Stimulated activated naive B cell treated with anti-CD40 and anti-IgM and Interleukin-4, amounts not matched to agents 10 μg/mL and 1 μg/mL and 100 μg/mL, for 72 hours (primary cell): ENCODE measurements at places on chromosomes 1 and 21.

- DNase-seq, result no peak
Measured at GRCh38 chr1:11448373-11449099, 30.4 kb upstream of the DISP3 start.

- peak; percentile 41 for DNase-seq
Measured at GRCh38 chr21:44485254-44485793, 30.0 kb downstream of the LRRC3 start.

DNA sequence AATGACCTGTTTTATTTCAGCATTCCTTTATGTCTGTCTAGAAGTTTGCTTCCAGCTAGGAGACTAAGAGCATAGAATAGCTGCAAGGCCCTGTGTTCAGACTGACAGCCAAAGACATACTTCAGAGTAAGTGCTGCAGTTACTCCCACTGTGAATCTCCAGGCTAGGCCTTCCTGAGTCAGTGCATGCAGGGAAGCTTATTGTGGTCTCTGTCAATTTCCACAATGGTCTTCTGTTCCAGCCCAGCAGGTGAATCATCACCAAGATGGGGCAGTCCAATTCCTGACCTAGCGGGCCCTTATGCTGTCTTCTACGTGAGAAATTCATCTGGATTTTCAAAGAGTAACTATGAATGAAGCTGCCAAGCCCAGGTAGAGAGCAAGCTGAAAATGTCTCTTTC, 146.3 kb upstream of the C8B start:
- DNase-seq, result no peak

DNA sequence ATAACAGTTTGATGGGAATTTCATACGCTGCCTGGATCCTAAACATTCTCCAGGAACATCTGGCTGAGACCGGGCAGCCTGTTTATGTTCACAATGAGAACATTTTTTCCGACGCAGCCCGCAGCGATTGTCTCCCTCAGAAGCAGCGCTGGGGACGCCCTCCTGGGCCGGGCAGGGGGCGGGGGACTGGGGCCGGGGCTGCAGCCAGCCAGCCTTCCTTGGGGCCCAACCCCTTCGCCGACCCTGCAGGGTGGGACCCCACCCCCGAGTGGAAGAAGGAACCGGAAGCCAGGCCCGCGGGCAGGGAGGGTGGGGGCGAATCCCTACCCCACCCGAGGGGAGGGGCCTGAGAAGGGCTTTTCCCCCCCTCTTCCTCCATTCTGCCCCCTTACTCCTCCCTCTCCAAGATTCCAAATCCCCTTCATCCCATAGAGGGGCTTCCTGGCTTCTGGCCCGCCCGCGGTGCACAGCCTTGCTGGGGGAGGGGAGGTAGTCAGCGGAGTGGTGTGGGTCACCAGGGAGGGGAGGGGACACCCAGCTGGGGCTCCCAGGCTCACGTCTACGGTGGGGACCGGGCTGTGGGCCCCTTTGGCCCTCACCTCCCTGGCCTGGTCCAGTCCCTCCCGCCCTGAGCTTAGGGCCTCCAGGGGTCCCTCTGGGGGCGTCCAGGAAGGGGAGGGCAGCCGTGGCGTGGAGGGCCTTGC, 60.6 kb downstream of the WNT9A start:
- DNase-seq, result no peak

DNA sequence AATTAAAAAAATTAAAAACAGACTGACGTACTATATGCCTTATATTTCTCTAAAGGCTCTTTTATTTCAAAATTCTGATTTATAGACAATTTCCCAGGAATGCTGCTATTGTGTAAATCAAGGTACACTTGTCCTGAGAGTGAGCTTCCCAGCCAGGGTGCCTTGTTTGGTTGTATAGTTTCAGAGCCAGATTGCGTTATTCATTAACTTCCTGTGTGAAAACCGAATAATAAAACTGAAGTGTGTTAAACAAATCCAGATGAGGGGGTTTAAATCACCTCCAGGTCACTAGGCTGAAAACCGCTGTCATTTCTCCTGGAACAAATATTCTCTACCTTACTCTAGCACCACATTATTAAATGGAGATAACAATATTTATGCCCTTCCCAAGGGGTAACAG, 68.7 kb downstream of the LMX1A start:
- DNase-seq, result no peak

GRCh38 chr21:35417762-35418161, 368.7 kb upstream of the RUNX1 start:
- no peak for DNase-seq

DNA sequence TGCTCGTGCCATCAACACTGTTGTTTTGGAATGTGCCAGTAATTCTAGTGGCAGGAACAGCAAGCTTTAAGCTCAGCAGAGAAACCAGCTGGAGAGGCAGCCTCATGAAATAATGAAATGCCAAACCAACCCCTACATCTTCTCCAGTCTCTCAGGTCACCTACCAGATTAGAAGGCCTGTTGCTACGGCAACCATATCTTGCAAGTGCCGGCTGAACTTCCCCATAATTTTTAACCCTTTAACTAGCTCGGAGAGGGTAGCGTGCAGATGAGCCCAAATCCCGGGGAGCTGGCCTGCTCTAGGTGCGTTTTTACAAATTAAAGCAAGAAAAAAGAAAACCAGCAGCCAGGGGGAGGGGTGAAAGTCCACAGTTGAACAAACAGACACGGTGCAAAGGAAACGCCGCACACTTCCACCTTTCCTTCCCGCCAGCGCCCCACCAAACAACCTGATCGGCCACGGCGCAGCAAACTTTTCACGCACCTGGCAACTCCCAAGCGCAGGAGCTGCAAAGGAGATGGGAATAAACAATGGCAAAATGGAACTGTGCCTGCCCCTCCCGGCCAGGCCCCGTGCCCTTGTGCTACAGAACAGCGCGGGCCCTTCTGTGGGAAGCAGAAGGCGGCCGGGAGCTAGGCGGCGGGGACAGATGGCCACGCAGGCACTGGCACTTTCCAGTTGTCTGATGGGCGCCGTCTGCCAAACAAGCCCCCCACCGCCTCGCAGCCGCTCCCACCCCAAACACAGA, 50.1 kb downstream of the SSBP3 start:
- DNase-seq, result peak; percentile 7

GRCh38 chr1:41663671-41664400, 179.4 kb upstream of the EDN2 start:
- DNase-seq, result no peak

GRCh38 chr1:110916669-110917306, 43.8 kb downstream of the CD53 start:
- no peak for DNase-seq

DNA sequence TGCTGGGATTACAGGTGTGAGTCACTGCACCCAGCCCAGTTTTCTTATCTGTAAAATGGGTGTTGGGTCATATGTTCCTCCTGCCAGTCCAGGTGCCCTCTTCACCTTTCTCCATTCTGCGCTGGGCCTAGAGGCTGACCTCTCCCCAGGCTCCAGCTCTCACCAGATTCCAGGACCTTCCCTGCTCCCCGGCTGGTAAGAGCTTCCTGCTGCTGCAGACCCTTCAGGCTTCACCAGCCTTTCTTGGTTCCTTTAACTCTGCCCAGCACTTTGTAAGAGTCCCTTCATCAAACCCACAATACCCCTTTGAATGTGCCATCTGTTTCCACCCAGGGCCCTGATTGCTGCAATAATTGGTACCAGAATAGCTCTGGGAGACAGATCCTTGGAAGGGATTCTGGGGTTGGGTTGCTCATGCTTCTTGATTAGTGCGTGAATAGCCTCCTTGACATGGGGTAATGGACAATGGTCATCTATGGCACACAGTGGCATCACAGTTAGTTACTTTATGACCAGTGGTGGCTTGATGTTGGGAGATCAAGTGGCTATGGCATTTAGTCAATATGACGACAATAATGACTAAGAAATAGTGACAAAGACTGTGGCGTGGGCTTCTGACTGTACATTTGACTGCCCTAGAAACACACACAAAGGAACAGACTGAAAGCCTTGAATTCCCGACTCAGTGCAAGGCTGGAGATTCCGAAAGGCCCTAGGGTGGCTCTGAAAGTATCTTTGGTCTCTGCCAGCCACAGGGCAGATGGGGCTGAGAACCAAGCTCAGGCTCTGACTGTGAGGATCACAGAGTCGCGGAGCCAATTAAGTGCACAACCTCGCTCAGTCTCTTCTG, 67.3 kb downstream of the SLC9A1 start:
- no peak for DNase-seq

- no peak for DNase-seq
Measured at GRCh38 chr1:116501870-116502244, 69.0 kb downstream of the CD58 start.

DNA sequence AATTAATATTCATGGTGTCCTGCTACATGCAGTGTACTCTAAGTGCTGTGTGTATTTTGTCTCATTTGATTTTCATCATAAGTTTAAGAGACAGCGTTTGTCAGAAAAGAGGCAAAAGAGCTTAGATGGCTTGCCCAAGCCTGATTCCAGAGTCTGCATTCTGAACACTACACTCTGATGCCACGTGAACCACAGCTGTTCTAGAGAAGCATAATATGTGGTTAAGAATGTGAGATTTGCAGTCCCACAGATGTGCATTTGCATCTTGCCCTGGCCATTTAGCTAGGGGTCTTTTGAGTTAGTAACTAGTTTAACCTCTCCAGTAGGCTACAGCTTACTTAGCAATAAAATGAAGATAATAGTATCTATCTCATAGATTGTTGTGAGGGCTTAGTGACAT, 9.2 kb upstream of the GADD45A start:
- DNase-seq, result no peak

- peak; percentile 60 for DNase-seq
Measured at GRCh38 chr1:19582318-19582717, 61.8 kb upstream of the NBL1 start.

- DNase-seq, result no peak
Measured at GRCh38 chr1:4622821-4623220, 31.6 kb upstream of the AJAP1 start.

GRCh38 chr1:54528613-54529012, 19.4 kb upstream of the ACOT11 start:
- no peak for DNase-seq

DNA sequence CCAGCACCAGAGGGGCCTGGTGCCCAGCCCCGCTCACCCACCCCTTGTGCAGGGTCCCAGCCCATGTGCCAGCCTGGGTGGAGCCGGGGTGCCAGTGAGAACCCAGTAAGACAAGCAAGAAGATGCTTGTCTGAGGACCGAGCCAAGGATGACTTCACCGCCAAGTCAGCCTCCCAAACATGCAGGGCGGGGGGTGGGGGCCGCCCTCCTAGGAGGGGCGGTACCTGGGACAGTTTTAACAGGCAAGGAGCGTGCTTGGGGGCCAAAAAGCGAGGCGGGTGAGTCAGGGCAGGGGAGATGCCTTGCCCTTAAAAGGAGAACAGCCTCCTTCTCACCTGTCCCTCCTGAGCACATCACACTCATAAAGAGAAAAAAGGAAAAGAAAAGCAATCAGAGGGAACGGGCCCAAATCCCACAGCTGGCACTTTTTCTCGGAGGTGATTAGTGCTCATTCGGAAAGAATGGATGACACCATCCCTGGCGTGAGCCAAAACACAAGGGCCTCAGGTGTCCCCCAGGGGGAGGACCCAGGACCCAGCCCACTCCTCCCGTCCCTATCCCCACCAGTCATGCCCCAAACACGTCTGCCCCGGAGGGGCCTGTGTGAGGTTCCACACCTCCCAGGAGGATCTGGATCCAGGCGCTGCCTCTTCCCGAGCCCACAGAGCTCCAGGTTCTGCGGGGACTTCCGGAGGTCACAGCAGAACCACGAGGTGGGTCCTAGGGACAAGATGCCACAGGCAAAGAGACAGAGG, 77.6 kb upstream of the IFFO2 start:
- no peak for DNase-seq

GRCh38 chr1:58979086-58979485, 195.2 kb upstream of the JUN start:
- DNase-seq, result no peak

- DNase-seq, result no peak
Measured at GRCh38 chr1:25991937-25992688, 5.8 kb downstream of the PAFAH2 start.

- DNase-seq, result no peak
Measured at GRCh38 chr1:224189561-224189960, 6.5 kb downstream of the DEGS1 start.
